OCI-LY7 (cell line): ENCODE measurements at places on chromosomes 5 and 9. TPM values are rescaled to one million over a fixed set of nuclear protein-coding genes. Genes with fewer than 3 reads are reported as not detected.

The PIP5K1B gene
- total RNA-seq: 10.7 and 11.5 TPM in 2 replicates

The THBS4 gene
- total RNA-seq: 3.9 and 4.2 TPM in 2 replicates

GRCh38 chr9:38301376-38302106 lies 91.0 kb upstream of the ALDH1B1 start:
- no peak for DNase-seq

DNA sequence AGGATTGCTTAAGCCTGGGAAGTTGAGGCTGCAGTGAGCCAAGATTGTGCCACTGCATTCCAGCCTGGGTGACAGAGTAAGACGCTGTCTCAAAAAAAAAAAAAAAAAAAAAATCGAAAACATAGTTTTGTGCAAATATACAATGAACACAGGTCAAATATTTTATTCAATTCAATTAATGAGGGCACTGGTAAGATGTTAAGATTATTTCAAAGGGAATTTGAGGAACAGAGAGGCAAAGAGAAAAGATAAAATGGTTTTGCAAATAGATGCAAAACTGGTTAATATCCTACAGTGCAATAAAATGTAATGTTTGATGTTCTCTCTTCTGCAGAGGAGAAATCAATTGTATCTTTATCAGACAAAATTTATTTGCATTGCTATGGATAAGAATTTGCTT lies 39.5 kb upstream of the GNE start:
- no peak for DNase-seq

- DNase-seq: no peak
Observed at GRCh38 chr9:135796784-135797485, 95.0 kb downstream of the KCNT1 start.

DNA sequence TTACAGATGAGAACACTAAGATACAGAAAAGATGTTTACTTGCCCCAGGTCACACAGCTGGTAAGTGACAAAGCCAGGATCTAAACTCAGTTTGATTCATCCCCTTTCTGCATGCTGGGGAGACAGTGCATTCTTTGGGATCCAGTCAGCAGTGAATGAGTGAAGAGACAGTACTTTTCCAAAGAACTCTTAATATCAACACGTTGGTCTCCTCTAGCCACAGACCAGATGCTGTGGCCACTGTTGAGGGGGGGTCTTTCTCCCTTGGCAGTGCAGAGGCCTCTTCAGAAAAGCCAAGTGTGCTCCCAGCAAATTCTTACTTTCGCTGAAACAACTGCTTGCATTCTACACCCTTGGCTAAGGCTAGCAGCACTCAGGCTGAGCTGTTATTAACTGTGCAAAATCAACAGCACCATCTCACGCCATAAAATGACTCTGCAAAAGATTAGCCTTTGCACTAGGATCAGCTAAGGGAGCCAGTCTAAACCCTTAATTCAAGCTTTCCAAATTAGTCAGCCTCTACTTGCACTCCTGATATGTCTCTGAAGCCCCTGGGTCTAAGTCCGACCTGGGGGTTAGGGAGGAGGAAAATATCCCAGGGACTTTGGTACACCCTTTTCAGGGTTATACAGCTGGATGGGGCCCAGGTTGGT lies 4.8 kb upstream of the TMEM171 start:
- DNase-seq: no peak

DNA sequence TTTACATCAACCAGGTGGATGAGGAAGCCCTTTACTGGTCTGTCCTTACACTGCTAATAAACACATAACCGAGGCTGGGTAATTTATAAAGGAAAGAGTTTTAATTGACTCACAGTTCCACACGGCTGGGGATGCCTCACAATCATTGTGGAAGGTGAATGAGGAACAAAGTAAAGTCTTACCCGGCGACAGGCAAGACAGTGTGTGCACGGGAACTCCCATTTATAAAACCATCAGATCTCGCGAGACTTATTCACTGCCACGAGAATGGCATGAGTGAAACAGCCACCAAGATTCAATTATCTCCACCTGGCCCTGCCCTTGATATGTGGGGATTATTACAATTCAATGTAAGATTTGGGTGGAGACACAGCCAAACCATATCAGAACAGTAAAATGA lies 67.3 kb upstream of the GRAMD2B start:
- DNase-seq: peak; percentile 64
